Sigmoid colon (tissue), 7 donors: ENCODE measurements at places on chromosomes 2 and 18. TPM values are rescaled to one million over a fixed set of nuclear protein-coding genes. Genes with fewer than 3 reads are reported as not detected.

DNA sequence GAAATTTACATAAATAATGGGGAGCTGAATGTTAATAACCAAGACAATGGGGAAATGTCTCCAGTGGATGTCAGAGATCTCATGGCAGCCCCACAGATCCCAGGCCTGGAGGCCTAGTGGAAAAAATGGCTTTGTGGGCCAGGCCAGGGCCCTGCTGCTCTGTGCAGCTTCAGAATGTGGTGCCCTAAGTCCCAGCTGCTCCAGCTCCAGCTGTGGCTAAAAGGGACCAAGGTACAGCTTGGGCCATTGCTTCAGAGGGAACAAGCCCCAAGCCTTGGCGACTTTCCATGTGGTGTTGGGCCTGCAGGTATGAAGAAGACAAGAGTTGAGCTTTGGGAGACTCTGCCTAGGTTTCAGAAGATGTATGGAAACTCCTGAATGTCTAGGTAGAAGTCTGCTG lies 658.2 kb downstream of the NUP35 start:
- no peaks in the 10 kb centered on the region for H3K27me3 ChIP-seq
- H3K4me3 ChIP-seq = no peak overlapping the region
- no peak overlapping the region for H3K27ac ChIP-seq
- no peaks in the 10 kb centered on the region for H3K36me3 ChIP-seq

The SFT2D3 gene
- total RNA-seq = 8.6 TPM

DNA sequence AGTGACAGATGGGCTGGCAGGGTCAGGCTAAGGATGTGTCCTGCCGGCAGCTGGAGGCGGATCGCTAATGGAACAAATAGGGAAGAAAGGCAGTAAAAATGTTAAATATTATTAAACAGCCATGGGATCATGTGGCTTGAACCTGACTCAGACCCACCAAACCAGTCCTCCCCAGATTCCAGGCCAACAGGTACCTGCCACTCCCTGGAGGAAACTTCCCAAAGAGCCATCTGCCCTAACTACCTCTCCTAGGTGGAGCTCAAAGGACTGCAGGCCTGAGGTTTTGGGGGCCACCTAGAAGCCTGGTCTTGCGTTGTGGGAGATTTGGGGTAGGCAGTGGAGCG lies 34.3 kb downstream of the CIB4 start:
- no peaks in the 10 kb centered on the region for H3K36me3 ChIP-seq
- no peak overlapping the region for H3K4me3 ChIP-seq
- no peaks in the 10 kb centered on the region for H3K4me1 ChIP-seq
- peak; percentile 55 for DNase-seq

The MDH1B gene
- 2.2 TPM for total RNA-seq

- H3K4me3 ChIP-seq = no peak overlapping the region
- H3K27ac ChIP-seq = no peak overlapping the region
- no peaks in the 10 kb centered on the region for H3K27me3 ChIP-seq
- no peak for DNase-seq
- no peaks in the 10 kb centered on the region for H3K36me3 ChIP-seq
Observed at GRCh38 chr2:135494503-135494902, 36.5 kb downstream of the ZRANB3 start.

GRCh38 chr2:209648714-209649113 lies 122.9 kb upstream of the UNC80 start:
- no peaks in the 10 kb centered on the region for H3K36me3 ChIP-seq
- H3K27me3 ChIP-seq = no peaks in the 10 kb centered on the region
